Endothelial cell of umbilical vein (primary cell): ENCODE measurements at places on chromosomes 5 and 9. TPM values are rescaled to one million over a fixed set of nuclear protein-coding genes. Genes with fewer than 3 reads are reported as not detected.

EIF4EBP3 gene
- 7.6 and 8.8 TPM in 2 replicates for total RNA-seq

CNTLN gene
- 11.1 and 15.8 TPM in 2 replicates for total RNA-seq

OTULINL gene
- total RNA-seq, result 0.37 and 0.42 TPM in 2 replicates

PDCD1LG2 gene
- 9.5 and 9.7 TPM in 2 replicates for total RNA-seq
